ENCODE measurements at places on chromosomes 2 and 18.
A peak's percentile ranks its signal among the peaks of the same experiment; 100 is the strongest.

- no peak for DNase-seq
Measured at GRCh38 chr2:84995826-84996225, 24.9 kb downstream of the KCMF1 start.

DNA sequence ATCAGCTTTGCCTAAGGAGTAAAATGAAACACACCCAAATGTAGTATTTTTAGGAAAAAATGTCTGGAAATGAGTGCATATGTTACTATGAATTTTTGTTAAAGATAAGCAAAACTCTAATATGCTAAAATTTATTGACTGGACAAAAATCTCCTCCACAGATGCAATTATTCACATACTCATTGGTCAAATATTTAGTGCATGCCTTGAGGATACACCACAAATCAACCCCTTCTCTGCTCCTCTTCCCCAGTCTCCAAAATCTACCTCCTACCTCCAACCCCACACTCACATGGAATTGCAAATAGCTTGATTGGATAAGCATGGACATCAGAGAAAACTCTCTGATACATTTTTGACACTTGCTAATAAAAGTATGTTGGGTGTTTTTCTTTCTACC lies 95.6 kb upstream of the CDC42EP3 start:
- no peak for DNase-seq

- no peak for DNase-seq
Measured at GRCh38 chr2:8817221-8817620, 20.2 kb downstream of the KIDINS220 start.

DNA sequence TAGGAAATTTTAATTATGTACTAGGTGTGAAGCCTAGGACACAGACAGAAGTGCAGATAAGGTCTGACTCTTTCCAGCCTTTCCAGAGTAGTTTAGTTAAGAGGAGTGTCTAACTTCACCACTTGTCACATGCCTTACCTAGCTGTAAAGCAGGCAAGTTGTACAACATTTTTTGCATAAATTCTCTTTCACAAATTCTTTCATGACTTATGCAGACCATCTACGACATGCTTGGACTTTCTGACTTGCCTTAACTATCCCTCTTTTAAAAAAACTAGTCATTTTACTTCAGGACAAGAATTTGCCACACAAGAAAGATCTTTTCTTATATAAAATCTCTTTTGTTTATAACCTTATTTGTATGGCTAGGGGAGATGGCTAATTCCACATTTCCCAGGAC lies 1273.6 kb upstream of the SLC39A10 start:
- DNase-seq = no peak

GRCh38 chr2:128681507-128681906 lies 362.8 kb upstream of the HS6ST1 start:
- no peak for DNase-seq

- no peak for DNase-seq
Measured at GRCh38 chr2:238638100-238638981, 209.5 kb upstream of the TWIST2 start.

DNA sequence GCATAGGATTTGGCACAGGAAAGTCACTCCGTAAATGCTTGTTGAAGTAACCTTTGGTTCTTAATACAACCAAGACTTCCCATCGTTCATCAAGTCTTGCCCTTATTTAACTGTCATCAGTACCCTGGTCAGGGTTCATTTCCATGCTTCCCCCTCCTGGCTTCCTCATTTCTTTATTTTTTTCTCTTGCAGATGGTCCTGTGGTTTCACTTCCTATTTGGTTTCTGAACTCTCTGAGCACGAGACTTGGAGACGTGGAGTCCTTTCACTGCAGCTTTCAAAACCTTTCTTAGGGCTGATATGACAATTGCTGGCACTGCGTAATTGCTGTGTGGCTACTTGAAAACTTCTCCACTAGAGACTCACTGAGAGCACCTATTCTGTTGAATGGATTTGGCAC lies 59.9 kb upstream of the PID1 start:
- no peak for DNase-seq

DNA sequence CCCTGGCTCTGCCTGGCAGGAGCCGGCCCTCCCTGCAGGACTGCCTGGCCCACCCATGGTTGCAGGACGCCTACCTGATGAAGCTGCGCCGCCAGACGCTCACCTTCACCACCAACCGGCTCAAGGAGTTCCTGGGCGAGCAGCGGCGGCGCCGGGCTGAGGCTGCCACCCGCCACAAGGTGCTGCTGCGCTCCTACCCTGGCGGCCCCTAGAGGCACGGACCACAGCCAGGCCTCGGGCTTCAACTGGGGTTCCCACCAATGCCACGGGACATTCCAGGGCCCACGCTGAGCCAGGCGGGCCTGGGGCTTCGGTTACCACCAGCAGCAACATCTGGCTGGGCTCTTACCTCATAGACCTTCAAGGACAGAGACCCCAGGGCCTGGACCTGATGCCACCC lies 6.1 kb upstream of the GMPPA start:
- DNase-seq = no peak

- no peak for DNase-seq
Measured at GRCh38 chr2:24509425-24509824, 18.4 kb downstream of the NCOA1 start.

DNA sequence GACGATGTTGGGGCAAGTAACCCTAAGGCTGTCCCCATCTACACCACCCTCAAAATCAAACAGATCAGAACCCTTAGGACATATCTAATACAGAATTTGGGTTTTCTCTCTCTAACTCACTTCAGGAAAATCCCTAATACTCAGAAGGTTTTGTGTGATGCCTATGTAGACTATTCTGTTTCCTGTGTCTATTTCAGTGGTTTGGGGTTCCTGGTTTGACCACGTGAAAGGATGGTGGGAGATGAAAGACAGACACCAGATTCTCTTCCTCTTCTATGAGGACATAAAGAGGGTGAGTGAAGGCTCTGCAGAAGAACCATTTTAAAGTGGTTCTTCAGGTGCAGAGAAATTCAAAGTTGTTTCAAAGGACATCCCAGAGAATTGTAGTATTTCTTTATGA lies 16.3 kb downstream of the SULT1C2 start:
- no peak for DNase-seq

DNA sequence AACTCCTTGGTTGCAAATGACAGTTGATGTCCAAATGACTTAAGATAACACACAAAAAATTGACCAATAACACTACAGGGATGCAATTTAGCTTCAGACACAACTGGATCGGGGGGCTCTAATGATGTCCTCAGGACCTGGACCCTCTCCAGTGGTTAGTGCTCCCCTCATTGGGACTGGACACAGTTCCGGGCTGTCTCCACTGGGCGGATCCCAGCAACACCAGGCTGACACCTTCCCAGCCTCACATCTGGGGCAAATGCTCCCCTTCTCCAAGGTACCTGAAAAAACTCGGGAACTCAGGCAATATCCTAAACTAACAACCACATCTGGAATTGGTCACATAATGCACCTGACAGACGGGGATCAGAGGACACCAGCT lies 48.7 kb downstream of the PSMG2 start:
- no peak for DNase-seq

- no peak for DNase-seq
Measured at GRCh38 chr2:165475277-165476004, 5.9 kb downstream of the CSRNP3 start.

GRCh38 chr2:156206355-156206754 lies 126.2 kb downstream of the NR4A2 start:
- no peak for DNase-seq

DNA sequence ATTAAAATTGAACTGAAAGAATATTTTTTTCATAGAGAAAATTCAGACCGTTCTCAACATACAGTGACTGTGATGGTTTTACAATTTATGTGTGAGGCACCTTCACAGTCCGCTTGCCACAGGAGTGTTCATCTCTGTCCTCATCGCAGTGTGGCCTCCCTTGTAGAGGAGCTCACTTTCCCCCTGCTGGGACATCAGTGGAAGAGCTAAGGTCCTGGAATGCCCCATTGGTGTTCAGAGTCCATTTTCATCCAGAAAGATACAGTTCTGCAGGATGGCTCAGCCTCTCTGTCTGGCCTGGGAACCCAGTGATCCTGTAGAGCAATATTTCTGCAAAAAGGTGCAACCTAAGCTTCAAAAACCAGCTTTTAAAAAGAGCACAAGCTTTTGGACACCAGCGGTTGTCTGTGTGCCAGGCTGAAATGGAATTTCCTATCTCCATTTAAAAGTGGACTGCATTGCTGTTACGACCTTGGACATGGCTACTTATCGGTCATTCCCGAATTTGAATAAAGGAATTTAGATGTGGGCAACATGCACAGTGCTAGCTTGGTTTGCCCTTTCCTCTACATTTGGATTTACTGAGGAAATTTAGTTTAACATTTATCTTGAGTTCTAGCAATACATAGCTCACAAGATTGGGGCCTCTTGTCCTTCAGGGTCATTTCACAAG lies 26.7 kb upstream of the FAM237A start:
- no peak for DNase-seq

- no peak for DNase-seq
Measured at GRCh38 chr18:70523792-70524182, 234.9 kb downstream of the SOCS6 start.

DNA sequence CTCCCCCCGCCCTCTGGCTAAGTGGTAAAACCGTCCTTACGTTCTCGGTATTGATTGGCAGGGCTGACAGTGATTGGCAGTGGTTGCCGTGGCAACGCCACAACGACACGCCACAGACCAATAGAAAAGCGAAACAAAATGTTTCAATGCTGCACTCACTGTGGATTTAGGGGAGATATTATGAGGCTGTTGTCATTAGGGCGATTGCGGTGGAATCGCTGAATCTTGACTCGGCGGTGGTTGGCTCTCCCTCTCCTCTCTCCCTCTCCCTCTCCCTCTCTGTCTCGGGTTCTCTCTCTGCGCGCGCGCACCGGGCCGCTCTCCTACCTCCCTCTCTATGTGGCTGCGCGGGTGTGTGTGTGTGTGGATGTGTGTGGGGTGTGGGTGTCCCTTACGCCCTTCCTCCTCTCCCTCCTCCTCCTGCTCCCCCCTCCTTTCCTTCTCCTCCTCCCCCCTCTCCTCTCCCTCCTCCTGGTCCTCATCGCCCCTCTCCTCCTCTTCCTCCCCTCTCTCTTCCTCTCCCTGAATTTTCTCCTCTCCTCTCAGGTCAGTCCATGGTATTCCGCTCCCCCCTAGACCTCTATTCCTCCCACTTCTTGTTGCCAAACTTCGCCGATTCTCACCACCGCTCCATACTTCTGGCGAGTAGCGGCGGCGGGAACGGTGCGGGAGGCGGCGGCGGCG lies at the start of gene SIX3:
Gene SIX3, plus strand, starts transcription at position 152 of the 684 bp plus-strand sequence. Its CDS starts 403 bp downstream, at position 555.
- DNase-seq = peak; percentile 64

GRCh38 chr2:216774620-216775019 lies 79.3 kb upstream of the IGFBP5 start:
- DNase-seq = no peak

GRCh38 chr2:99753505-99753904 lies 263.7 kb upstream of the REV1 start:
- no peak for DNase-seq

DNA sequence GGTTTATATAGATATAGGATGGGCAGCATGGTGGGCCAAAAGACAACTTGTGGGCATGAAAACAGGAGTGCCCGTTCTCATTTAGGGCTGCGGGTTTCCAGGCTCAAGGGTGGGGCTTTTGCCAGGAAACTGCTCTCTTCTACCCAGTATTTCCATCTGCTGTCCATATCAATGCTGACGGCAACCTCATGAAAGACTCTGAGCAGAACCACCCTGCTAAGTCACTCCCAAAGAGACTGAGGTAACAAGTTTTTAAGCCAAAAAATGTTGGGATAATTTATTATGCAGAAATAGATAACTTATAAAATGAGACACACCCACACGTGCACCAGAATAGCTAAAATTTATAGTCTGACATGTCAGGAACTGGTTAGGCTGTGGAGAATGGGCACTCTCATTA lies 36.1 kb upstream of the MPPE1 start:
- no peak for DNase-seq

DNA sequence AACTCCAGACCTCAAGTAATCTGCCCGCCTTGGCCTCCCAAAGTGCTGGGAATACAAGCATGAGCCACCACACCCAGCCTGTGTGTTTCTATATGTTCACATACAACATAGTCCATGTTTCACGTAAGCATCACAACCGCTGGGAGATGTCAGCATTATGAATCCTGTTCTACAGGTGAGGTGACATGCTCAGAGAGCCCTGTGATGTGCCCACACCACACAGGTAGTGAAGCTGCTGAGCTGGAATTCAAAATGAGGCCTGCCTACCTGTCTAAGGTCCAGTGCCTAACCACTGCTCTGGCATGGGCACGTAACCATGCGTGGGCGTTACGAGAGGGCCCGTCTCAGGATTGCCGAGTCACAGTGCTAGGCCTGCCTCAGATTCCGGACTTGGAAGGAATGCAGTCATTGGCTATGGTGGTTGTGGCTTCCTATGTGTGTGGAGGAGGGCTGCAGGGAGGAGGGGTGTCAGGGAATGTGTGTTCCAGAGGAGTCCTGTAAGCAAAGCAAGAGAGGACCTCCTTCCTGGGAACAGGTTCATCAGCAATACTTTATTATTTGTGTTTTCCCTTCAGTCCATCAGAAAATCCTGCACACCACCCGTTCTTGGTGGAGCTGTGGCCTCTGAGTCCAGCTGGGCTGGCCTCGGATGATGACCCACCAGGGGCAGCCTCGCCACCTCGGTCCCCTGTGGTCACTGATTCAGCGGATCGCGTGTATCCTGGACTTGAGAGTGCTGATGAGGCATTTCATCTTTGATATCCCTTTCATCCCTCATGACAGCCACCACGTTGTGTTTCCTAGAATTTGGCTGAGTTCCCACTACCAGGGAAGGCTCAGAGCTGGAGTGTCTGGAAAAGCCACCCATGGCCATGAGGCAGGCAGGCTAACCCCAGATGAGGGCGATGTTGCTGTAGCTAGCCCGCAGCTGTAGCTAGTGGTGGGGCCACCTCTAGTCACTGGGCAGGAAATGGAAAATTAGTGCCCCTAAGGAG lies 31.1 kb downstream of the HK2 start:
- DNase-seq = no peak

GRCh38 chr2:11342551-11343367 lies 1.7 kb downstream of the ROCK2 start:
- no peak for DNase-seq

GRCh38 chr2:77016443-77017354 lies 505.5 kb downstream of the LRRTM4 start:
- DNase-seq = no peak

DNA sequence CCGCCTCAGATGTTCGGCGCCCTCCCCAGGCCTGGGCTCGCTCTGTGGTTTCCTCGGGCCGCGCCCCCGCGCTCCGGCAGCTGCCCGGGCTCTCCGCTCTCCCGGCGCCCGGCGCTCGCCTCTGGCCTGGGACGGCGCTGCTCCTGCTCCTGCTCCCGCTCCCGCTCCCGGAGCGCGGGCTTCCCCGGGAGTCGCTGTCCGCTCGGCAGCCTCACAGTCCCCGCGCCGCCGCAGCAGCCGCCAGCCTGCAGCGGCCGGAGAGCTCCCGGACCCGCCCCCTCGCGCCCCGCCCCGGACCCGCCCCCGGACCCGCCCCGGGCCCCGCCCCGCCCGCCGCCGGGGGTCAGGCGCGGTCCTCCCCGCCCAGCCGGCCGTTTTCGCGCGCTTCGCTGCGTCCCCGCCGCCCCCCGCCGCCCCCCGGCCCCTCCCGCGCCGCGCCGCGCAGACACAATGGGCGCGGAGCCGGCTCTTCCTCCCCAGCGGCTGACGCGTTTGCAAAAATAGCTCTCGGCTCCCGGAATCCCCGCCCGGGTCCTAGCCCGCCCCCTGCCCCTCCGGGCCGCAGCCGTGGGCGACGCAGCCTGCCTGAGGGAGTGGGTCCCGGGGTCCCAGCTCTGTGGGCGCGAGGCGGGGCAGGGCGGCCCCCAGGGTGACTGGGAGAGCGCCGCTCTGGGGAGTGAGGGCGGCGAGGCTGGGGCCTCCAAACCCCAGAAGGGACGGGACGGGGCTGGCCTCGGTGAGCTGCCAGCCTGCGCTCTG lies at the start of gene ARL4C:
Gene ARL4C, minus strand, starts transcription at position 247 of the 759 bp plus-strand sequence. CDS start 495 bp downstream, outside the sequence.
- peak; percentile 64 for DNase-seq

GRCh38 chr18:28689588-28689987 lies 512.7 kb upstream of the CDH2 start:
- DNase-seq = no peak

GRCh38 chr2:5818961-5819600 lies 126.9 kb downstream of the SOX11 start:
- DNase-seq = no peak
